Renal cortex interstitium (tissue), 15 donors: ENCODE measurements at places on chromosomes 12 and 14. TPM values are rescaled to one million over a fixed set of nuclear protein-coding genes. Genes with fewer than 3 reads are reported as not detected.

- DNase-seq = no peak
Observed at GRCh38 chr12:93184672-93185368, 192.9 kb upstream of the NUDT4 start.

GNB3 gene
- polyA plus RNA-seq = 8.4 TPM

RFX4 gene
- 0.06 TPM for polyA plus RNA-seq

- DNase-seq = no peak
Observed at GRCh38 chr14:70771781-70772212, 37.5 kb downstream of the MAP3K9 start.

CLEC9A gene
- polyA plus RNA-seq = 0.38 TPM

KRT74 gene
- not detected for polyA plus RNA-seq

ADAM20 gene
- polyA plus RNA-seq = 0.18 TPM
